ENCODE measurements at places on chromosomes 5 and 9.

GRCh38 chr9:132166599-132166998 is 4.7 kb downstream of the NTNG2 start:
- no peak for DNase-seq

GRCh38 chr5:110053824-110054223 is 364.1 kb downstream of the MAN2A1 start:
- no peak for DNase-seq

DNA sequence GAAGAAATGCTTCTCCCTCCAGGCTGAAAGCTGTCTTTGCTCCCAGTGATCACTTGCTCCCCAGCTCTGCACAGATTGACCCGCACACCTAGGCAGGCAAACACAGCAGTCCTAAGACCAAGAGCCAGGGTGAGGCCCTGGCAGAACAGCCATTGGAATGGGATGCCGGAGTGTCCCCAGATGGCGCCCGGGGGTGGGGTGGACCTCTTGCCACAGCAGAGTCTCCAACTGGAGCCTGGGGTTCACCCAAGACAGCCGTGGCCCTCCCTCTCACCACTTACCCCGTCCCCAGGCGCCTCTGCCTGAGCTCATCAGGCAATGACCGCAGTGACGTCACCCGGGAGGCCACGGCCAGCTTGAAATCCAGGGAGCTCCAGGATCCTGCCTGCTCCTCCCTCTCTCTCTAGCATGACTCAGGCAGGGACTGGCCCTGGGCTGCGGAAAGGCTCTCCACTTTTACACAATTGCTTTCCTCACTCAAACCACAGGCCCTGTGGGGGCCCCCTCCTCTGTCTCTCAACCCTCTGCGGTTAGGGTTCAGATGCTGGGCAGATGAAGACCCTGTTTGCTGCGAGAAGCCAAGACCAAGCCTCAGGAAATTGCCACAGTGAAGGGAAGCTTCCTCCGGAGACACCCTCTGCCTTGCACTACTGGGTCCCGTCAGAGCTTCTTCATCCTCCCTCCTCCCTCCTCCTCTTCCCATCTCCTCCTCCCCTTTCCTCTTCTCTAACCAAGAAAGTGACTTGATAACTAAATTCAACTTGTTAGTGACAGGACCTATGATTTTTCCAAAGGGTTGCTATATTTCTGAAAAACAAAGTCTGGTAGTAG is 24.3 kb upstream of the PTGES start:
- no peak for DNase-seq

- DNase-seq, result no peak
Observed at GRCh38 chr5:83009408-83009807, 67.8 kb downstream of the TMEM167A start.

- DNase-seq, result no peak
Observed at GRCh38 chr5:1919209-1919566, 36.5 kb upstream of the IRX4 start.

DNA sequence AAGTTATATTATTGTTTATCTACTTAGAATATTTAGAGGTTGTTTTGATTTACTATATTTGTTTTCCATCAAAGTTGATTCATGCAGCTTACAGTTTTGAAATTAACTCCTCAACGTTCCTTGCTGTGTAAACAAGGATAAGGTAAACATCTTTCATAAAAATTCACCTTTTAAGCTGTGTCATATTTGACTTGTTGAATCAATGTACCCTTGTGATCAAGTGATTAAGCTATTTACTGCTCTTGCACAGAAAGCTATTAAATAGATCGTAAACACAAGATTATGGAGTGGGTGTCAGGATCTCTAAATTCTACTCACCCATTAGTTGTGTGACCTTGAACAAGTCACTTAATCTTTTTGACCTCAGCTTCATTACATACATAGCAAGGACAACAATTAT is 2054.0 kb upstream of the NUDT12 start:
- DNase-seq, result no peak

GRCh38 chr5:56130664-56131063 is 102.5 kb downstream of the ANKRD55 start:
- DNase-seq, result no peak

DNA sequence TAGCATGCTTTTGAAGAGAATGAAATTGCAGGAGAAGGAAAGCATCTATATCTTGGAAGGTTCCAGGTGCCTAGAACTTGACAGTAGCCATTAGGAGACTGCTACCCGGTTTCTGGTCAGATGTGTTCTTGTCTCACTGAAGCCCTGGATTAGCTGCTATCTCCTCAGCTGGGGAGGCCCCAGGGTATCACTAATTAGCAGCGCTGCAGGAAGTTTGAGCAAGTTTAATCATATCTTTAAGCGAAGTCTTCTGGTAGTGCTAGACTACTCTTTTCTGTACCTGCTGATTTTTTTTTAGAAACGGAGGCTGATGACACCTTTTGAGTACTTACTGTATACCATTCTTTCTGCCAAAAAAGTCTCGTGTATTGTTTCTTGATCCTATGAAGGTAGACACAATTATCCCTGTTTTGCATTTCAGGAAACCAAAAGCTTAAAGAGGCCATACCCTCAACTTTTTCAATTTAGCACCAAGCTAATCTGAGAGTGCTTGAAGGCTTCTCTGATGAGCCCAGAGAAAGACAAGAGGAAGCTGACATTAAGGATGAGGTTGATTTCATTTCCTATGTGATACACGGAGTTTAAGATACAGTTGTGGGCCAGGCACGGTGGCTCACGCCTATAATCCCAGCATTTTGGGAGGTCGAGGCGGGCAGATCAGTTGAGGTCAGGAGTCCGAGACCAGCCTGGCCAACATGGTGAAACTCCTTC is 201.3 kb downstream of the ARHGAP26 start:
- DNase-seq, result no peak

- peak; percentile 27 for DNase-seq
Observed at GRCh38 chr5:158382473-158382872, 523.5 kb upstream of the CLINT1 start.

DNA sequence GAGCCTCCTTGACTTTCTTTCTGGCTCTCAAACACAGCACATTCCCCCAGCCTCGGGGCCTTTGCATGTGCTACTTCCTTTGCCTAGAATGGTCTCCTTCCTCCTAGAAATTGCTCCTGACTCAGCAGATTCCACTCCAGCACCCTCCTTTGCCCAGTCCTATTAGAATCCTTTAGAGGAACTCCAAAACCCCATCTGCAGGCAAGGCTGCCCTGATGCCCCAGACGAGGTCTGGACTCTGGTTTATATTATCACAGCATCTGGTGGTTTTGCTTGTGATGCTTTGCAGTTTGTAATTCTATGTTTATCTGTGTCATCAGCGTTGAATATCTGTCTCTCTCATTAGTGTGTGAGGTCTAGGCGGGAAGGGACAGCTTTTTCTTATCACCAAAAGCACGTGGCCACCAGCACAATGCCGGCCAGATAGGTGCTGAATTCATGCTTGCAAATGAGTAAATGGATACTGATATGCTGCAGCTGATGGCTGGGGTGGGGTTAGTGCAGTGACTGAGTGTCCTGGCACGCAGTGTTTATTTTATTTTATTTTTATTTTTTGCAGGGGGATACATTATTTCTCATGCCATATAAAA is 30.0 kb upstream of the ANKH start:
- DNase-seq, result no peak

GRCh38 chr5:150061538-150061995 is 24.8 kb downstream of the CSF1R start:
- no peak for DNase-seq

- DNase-seq, result no peak
Observed at GRCh38 chr5:43774881-43775399, 172.0 kb downstream of the NNT start.

GRCh38 chr5:62489471-62489870 is 76.9 kb downstream of the IPO11 start:
- no peak for DNase-seq

- DNase-seq, result no peak
Observed at GRCh38 chr9:68981789-68982188, 32.1 kb downstream of the PRKACG start.

DNA sequence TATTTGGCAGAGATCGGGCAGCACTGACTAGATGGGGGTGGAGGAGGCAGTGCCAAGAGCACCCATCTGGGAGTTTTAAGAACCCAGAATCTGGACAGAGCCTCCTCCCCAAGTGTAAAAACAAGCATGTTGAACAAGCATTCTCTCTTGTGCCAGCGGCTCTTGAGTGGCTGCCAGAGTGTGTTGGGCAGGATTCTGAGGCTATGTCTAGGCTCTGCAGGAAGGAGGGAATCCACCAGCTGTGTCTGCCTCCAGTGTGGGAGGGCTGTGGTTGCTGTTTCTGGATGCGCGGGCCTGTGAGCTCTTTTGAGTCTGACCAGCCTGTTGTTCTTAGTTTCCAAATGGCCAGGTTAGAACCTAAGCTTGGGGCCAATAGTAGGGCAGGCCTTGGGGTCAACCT is 39.8 kb downstream of the HMCN2 start:
- no peak for DNase-seq

DNA sequence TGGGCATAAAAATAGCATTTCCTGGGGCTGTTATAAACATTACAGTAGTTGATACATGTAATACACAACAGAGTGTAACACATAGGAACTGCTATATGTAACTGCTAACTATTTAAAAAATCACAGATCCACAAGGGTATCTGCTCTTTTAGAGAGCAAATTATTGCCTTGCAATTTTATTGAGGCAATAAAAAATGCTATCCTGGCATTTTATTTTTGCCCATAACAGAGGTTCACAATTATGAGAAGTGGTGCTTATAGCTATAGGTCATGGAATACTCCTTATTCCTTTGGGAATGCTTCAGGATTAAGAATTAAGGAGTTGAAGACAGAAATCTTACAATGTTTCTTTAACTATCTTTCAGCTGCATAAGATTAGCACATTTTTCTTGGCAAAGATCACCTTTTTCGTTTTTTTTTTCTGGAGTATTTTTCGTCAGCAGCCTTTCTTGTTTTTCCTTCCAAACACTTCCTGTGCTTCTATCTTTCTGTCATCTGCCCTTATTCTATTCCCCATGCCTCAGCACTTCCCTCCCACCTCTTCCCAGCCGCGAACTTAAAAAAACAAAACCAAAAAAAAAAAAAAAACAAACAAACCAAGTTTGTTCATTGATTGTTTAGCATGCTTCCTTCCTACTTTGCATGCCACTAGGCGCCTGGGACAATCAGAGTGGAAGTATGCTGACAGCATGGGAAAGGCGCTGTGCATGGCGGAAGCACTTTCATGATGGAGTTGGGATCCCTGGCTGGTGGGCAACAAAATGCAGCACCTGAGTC is 264.2 kb downstream of the MAST4 start:
- DNase-seq, result no peak

DNA sequence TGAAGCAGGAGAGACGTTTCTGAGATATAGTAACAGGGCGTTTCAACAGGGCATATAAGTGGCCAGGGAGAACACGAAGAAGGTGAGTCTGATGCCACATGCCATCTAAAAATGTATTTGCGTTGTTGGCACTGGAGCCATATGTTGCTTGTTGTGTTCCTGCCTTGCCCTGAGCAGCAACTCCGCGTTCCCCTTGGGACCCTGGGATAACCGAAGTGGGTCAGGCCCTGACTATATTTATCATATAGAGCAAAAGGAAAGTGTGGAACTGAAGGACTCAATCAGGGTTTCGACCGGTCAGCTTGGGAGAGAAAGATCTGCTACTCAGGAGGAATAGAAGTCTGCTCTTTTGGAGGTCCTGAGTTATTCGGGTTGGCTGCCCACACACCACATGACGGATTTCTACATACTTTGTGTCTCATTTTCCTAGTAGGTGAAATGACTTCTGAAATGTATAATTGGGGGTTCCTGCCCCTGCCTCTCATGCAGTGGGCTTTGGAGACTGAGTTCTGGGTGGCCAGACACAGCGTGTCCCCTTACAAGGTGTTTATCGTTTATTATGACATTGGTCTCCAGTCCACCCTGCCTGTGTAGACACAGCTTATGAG is 3.0 kb downstream of the STC2 start:
- DNase-seq, result no peak

GRCh38 chr9:110049699-110050450 is 158.1 kb downstream of the C9orf152 start:
- DNase-seq, result no peak

- no peak for DNase-seq
Observed at GRCh38 chr5:60209146-60209840, 315.8 kb upstream of the PDE4D start.

GRCh38 chr9:84858364-84858763 is 188.8 kb downstream of the NTRK2 start:
- DNase-seq, result no peak

DNA sequence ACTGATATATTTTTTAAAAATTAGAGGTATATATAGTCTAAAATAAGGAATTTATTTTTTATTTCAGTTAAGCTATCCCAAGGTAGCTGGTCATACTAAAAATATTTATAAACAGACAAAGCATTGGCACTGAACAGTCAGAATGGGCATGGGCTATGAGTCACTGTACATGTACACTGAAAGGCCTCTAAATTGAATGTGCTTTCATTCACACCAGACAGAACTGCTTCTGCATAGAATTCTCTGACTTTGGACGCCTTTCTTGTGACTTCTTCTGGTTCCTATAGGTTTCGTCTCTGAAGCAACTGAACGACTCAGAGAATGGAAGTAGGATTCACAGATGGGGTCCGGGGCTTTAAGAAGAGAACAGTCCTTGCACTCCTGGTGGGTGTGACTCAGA is 394.8 kb upstream of the MEF2C start:
- DNase-seq, result no peak

GRCh38 chr5:140356853-140357725 is 2.9 kb upstream of the SLC4A9 start:
- no peak for DNase-seq

DNA sequence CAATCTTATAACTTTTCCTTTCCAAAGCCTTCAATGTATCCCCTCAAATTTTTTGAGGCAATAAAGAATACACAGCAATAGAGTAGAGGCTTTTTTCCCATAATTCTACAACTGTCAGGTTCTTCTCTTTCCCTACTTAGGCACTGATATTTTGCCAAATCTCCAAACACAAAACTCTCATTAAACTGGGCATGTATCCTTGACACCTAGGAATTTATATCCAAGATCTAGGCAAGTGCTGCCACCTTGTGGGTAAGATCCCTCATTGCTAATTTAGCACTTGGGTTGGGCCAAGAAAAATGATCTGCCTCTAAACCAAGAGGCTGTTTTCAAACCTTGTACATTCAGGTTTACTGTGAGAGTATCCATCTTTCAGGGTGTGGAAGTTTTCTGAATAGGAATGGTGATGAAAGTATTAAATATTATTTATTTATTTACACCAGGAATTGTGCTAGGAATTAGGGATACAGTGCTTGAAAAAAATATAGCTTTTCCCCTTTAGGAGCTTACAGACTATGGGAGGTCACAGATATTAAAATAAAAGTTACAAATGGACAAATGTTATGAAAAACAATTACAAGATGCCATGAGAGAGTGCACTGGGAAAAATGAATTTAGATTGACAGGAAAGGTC is 17.6 kb downstream of the TSTD2 start:
- DNase-seq, result peak; percentile 47

GRCh38 chr5:131021646-131022045 is 143.4 kb downstream of the HINT1 start:
- no peak for DNase-seq

DNA sequence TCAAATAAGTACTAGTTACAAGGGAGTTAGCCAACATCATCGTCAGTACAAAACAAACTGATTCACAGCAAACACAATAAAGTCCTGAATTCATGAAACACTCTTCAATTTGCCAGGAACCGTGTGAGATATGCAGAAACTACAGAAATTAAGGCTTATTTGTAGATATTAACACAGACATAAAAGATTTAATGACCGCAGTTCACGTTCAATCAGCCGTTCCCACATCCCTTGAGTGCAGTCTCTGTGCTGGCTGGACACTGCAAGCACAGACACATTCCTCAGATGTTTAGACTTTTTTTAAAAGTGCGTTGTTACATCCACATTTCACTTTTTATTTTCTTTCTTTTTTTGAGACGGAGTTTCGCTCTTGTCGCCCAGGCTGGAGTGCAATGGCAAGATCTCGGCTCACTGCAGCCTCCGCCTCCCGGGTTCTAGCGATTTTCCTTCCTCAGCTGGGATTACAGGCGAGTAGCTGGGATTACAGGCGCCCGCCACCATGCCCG is 566 bp upstream of the CEP78 start:
- peak; percentile 20 for DNase-seq
